ENCODE measurements at places on chromosomes 7 and 10. TPM values are rescaled to one million over a fixed set of nuclear protein-coding genes. Genes with fewer than 3 reads are reported as not detected.

Gene CPXM2
- not detected for total RNA-seq

Gene ANXA8
- 34.4 TPM for total RNA-seq

Gene CYREN
- total RNA-seq: 73.5 TPM

Gene MEOX2
- not detected for total RNA-seq

Gene SYT15
- 2.7 TPM for total RNA-seq

Gene FAM180A
- not detected for total RNA-seq

Gene SAMD9L
- 0.49 TPM for total RNA-seq

Gene SHTN1
- 24.3 TPM for total RNA-seq

Data from A549 treated with CORT108297 at 1 μM for 4 hours (cell line).